Activated naive CD4-positive, alpha-beta T cell treated with Interleukin-2 at 50 U/mL for 16 hours (primary cell): ENCODE measurements at places on chromosomes 13 and 19.
A peak's percentile ranks its signal among the peaks of the same experiment; 100 is the strongest.

- peak; percentile 92 for DNase-seq
These were observed 109.5 kb downstream of the KCNRG start for GRCh38 chr13:50124536-50125303.

DNA sequence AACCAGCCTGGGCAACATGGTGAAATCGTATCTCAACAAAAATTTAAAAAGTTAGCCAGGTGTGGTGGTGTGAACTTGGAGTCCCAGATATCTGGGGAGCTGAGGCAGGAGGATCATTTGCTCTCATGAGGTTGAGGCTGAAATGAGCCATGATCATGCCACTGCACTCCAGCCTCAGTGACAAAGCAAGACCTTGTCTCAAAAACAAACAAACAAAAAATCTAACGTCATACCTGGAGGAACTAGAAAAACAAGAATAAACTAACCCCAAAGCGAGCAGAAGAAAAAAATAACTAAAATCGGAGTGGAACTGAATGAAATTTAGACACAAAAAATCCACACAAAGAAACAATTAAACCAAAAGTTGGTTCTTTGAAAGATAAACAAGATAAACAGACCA lies 1885.1 kb downstream of the OLFM4 start:
- DNase-seq = no peak

DNA sequence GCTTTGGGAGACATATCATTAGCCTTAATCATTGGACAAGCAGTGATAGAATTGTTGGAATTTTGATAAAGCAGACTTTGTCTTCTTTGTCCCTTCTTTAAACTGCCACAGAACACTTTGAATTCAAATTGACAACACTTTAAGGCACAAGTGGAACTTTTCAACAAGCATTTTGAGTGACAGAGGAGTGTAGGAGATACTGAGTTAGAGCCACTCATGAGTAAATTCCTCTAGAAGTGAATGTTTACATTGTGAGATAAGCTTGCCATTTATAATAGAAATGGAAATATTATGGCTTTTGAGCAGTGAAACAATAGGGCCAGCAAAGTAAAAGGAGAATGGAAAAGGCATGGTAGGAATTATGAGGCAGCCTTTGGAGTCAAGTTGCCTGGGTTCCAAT lies 515.8 kb downstream of the SLITRK6 start:
- no peak for DNase-seq

GRCh38 chr19:42281827-42282762 lies 13.0 kb downstream of the CIC start:
- DNase-seq = no peak

GRCh38 chr13:74695021-74695800 lies 561.0 kb upstream of the KLF12 start:
- no peak for DNase-seq

GRCh38 chr13:75341028-75341427 lies 140.9 kb downstream of the TBC1D4 start:
- DNase-seq = no peak

- DNase-seq = no peak
These were observed 7.0 kb downstream of the MOB3A start for GRCh38 chr19:2089001-2089711.

DNA sequence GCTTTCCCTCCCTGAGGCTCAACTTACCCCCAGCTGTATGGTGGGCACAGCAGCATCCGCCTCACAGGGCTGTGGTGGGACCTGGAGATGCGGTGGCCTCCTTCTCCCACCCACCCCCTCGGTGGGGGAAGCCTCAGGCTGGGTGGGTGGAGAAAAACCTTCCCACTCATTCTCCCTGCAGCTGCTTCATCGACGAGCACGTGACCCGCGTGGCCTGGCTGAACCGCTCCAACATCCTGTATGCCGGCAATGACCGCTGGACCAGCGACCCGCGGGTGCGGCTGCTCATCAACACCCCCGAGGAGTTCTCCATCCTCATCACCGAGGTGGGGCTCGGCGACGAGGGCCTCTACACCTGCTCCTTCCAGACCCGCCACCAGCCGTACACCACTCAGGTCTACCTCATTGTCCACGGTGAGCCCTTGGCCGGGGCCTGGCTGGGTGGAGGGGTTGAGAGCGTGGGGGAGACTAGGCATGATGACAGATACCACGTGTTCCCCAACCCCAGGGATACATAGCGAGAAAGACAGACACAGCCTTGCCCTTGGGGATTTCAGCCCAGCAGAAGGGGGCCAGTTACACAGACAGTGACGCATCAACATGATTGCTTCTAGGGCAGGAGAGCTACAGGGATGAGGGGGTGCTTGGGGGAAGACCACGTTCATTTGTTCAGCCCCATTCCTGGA lies 12.2 kb downstream of the IGLON5 start:
- no peak for DNase-seq

GRCh38 chr13:99865420-99865930 lies 106.1 kb downstream of the ZIC5 start:
- DNase-seq = no peak
